T follicular helper cell (primary cell): ENCODE measurements at places on chromosomes 3 and 15.

GRCh38 chr15:27665002-27665401 lies 434.1 kb downstream of the OCA2 start:
- DNase-seq, result no peak

DNA sequence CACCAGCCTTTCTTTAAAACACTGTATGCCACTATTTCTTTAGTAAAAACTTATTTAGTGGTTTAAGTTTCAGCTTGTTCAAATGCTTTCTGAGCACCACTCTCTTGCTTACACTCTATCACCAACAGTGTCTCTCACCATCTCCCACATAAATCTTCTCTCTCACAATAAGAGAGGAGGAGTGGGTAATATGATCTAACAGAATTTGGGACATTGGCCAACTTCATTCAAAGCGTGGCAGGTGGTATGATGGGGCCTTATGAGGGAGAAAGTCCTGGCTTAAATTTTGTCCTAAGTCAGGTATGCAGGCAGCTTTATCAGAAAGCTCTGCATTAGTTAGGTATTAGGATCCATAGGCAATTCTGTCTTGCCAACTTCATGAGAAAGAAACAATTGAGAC lies 1132.5 kb downstream of the TUSC7 start:
- DNase-seq, result no peak

DNA sequence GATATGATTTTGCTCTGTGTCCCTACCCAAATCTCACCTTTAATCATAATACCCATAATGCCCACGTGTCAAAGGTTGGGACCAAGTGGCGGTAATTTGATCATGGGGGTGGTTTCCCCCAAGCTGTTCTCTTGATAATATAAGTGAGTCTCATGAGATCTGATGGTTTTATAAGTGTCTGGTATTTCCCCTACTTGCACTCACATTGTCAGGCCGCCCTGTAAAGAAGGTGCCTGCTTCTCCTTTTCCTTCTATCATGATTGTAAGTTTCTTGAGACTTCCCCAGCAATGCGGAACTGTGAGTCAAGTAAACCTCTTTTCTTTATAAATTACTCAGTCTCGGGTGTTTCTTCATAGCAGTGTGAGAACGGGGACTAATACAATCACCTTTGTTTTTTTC lies 279.8 kb downstream of the ARPP21 start:
- DNase-seq, result no peak

DNA sequence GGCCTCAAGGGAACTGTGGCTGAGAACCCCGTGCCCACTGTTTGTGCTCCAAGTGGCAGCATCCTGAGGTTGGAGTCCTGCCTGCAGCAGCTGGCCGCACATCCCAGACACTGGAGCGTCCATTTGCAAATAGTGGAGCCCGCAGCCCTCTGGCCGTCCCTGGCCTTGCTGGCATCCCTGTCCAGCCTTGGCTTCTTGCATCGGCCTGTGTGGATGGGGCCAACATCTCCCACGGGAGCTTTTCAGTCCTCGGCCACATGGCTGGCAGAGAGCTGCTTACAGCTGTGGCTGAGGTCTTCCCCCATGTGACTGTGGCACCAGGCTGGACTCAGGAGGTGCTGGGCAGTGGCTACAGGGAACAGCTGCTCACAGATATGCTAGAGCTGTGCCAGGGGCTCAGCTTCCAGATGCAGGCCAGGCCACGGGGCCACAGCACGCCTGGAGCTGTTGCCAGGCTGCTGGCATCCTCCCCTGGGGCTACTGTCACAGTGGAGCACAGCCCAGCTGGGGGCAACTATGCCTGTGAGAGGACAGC lies 71.2 kb downstream of the FAM43A start:
- no peak for DNase-seq

GRCh38 chr15:51303462-51303980 lies 34.9 kb downstream of the CYP19A1 start:
- DNase-seq, result no peak

DNA sequence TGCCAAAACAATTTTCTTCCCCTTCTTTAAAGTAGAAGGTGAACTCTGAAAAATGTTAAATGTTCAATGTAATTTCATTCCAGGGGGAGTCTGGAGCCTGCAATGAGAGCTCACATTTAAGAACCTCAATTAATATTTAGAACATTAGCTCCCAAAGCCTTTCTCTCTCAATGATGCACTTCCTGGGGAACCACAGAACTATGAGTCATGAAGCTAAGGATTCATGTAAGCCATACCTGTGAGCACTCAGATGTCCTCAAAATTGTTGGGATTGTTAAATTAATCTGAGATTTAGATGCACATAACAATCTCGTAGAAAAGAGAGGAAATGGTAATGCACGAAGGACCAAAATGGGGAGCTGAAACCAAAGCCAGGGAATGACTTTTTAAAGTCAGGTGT lies 244.2 kb upstream of the LRIG1 start:
- no peak for DNase-seq

GRCh38 chr3:22859618-22860017 lies 343.5 kb upstream of the UBE2E2 start:
- DNase-seq, result no peak

DNA sequence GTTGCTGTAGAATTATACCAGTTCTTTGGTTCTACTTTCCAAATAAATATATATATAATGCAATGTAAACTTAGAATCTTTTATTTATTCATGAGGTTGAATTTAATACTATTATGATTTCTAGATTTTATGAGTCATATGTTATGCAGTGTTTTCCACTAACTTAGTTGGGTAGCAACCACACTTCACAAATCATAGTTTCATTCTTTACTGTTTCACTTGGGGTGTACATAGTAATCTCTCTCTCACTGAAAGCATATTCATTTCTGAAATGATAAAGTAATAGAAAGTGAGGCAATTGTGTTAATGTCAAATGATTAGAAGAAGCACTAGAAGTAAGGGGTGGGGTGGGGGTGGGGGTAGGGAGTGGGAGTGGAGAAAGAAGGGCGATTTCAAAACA lies 52.6 kb downstream of the IQCH start:
- no peak for DNase-seq
